ENCODE measurements at places on chromosomes 16 and 17. TPM values are rescaled to one million over a fixed set of nuclear protein-coding genes. Genes with fewer than 3 reads are reported as not detected.

VPS9D1 gene
- 7.3 TPM for total RNA-seq

GRCh38 chr17:44997733-44998520 is 29.8 kb upstream of the C1QL1 start:
- no peak for DNase-seq

GRCh38 chr17:42142371-42142896 is 12.4 kb downstream of the RAB5C start:
- no peak for DNase-seq

GRCh38 chr16:53433509-53433908 is 762 bp upstream of the RBL2 start:
- DNase-seq = no peak

C17orf78 gene
- not detected for total RNA-seq

DNA sequence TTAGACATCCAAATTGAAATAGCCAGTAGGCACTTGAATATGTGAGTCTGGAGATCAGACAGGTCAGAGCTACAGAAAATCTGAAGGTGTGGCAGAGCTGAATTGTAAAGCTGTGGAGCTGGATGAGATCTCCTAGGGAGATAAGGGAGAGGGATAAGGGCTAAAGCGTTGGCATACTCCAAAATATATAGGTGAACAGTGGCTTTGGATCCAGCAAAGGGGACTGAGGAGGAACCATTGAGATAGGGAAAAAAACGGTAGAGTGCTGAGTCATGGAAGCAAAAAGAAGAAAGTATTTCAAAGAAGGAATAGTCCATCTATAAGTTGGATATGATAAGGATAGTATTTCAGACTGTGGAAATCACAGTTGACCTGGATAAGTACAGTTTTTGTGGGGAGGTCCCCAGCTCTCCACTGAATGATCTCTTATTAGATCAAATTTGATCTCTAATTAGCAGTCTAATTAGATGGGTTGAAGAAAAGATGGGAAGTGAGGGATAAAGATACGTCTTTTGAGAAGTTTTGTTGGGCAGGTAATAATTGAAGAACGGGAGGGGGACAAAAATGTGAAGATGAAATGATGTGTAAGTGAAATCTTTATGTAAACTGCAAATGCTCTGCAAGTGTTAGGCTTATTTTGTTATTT is 587 bp upstream of the DBF4B start:
- no peak for DNase-seq

DNA sequence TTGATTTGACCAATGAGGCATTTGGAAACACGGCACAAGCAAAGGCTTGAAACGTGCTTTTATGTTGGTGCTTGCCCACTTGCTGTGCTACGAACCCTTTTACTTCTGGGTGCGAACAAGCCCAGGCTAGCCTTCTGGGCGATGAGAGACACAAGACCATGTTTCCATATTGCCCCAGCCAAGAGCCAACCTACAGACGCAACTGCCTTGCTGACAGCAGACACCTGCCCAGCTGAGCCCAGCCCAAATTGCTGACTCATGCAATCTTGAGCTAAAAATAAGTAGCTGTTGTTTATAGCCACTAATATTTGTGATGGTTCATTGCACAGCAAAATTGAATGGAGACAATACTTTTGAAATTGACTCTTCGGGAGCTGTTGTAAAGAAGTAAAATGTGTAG is 464.5 kb downstream of the WWOX start:
- no peak for DNase-seq

TSPAN10 gene
- not detected for total RNA-seq

DNA sequence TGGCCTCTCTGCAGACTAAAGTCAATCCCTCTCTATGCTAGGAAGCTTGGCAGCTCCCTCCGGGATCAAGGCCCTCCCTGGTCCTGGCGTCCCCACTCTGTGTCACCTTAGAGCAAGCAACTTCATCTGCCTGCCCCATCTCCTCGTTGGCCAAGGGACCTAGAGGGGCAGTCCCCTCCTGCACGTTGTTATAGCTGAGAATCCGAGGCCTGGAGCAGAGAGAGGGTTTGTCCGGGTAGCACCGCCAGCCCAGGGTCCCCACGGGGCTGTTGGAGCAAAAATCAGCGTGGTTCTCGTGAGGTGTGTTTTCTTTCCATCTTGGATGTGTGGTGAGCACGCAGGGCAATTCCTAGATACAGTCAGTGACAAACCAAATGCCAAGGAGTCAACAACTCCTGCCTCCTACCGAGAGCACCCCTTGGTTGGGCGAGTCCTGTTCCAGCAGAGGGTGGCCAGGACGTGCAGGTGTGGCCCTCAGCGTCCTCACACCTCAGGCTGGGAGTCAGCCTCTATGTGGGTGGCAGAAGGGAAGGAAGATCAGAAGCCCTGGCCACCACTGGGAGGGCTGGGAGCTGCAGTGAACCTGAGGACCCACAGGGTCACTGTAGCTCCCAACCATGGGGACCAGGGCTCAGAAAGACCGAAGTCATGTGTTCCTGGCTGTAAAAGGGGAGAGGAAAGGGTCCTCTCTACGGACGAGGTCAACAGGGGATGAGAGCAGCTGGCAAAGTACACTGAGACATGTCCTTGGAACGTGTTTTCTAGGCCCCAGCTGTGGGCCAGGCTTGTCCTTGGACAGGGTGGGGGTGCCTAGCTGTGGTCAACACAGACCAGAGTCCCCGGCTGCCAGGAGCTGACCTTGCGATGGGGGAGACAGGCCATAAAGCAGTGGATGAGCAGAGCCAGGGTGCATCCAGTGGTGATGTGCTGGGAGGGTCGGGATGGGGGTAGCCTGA is 85.6 kb upstream of the CIBAR2 start:
- no peak for DNase-seq

MYH13 gene
- total RNA-seq = not detected

GRCh38 chr17:51188271-51188833 is 22.1 kb downstream of the NME2 start:
- DNase-seq = no peak

DNA sequence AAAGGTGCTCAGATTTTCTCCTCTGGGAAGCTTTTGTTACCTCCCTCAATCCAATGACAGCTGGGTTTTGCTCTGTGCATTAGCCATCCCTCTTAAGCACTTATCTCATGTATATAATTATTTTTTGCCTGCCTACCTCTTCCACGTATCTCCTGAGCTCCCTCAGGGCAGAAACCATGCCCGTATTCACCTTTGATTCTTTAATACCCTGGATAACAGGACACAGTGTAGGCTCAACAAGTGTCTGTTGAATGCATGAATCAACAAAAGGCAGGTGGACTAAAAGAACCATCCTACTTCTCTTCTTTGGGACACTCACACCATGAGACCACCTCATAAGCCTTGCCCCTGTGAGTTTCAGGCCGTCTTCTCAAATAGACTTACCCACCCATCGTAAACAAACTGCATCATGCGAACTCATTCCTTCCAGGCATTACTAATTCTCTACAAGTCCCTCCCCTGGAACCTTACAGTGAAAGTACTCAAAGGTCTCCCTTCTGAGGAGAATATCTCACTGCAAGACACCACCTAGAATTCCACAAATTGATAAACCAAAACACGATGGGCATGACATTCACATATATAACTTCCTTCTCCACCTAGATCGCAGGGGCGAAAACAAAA is 3.2 kb downstream of the ARHGAP17 start:
- DNase-seq = no peak

GRCh38 chr17:33463887-33464286 is 170.8 kb upstream of the ASIC2 start:
- DNase-seq = no peak

- no peak for DNase-seq
These were observed 2.7 kb upstream of the CAPNS2 start for GRCh38 chr16:55563797-55564196.

DNA sequence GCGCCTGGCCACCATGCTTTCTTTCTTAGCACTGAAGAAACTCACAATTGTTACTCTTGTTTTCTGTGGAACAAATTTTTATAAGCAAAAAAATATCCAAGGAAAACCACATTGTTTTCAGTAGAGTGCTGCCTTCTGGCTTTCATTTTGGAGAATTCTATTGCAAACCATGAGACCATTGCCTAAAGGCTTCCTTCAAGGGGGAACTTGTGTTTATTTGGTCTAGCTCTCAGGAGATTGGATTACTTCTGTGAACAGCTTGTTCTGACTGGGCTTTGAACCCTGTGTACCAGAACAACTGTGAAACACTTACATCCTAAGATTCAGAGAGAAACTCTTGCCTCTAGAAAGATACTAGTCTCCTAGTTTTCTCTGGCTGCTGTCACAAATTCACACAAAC is 32.1 kb downstream of the TOM1L1 start:
- no peak for DNase-seq

RNF227 gene
- total RNA-seq = 5.8 TPM

GRCh38 chr16:49706620-49707355 is 149.1 kb downstream of the ZNF423 start:
- DNase-seq = no peak

TMEM238L gene
- total RNA-seq = not detected

DNA sequence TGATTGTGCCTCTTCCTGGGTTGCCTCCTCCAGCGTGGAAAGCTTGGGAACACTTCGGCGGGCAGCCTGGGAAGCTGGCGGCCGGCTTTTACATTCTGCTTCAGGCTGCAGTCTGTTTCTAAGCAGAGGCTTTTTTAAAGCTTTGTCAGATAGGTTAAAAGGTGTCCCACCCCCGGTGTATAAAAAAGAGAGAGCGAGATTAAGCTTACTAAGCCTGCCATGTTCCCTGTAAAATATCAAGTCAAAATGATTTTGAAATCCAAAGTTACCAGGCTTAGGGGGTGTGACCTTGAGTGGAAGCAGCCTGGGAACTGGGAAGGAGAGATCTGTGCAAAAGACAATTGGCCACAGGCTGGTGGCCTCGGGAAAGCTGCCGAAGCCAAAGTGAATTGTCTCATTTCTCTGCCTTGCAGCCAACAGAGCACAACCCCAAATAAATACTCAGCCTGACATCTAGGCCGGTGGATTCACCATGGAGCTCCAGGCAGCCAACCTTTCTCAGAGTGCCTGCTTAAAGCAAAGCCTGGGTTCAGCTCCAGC is 254.5 kb downstream of the FTO start:
- no peak for DNase-seq

DNA sequence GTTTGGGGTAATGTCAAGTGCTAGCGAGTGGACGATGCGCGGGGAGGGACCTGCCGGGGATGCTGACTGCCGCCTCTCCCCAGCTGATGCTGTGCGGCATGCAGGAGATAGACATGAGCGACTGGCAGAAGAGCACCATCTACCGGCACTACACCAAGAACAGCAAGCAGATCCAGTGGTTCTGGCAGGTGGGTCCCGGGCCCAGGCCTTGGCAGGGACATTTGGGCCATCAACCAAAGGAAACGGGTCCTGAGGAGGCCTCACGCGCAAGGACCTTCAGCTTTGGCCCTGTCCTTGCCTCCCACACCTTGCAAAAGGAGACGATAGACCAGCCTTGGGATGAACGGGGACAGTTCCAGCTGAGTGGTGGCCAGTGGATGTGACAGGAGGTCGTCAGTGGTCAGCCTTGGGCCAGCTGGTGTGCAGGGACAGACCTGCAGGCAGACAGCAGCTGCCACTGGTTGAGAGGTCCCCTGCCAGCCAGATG is 13.6 kb upstream of the CLEC18A start:
- no peak for DNase-seq

TMIGD1 gene
- not detected for total RNA-seq

DNA sequence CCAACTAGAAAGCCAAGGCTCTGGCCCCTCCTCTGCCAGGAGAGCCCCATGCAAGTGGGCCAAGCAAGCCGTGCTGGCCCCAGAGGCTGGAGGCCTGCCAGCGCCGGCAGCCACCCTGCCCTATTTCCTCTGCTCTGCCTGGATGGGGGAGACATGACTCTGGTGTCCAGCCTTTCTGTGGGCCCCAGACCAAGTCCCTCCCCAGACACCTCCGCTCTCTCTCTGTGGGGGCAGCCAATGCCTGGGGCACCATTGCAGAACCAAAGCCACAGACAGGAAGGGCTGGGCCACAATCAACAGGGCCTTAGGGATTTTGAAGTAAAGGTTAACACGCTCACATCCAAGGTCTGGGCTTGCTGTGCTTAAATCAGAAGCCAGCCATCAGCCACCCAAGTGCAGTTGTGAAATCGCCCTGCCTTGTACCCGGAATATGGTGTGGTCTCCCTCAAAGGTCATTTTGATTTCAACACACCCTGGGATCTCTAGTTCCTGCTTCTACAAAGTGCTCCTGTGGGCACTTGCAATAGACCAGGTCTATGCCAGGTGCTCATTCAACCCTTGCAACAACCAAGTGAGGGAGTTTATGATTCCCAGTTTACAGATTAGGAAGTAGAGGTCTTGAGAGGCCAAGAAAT is 63.5 kb upstream of the TEX2 start:
- DNase-seq = peak; percentile 97

DNA sequence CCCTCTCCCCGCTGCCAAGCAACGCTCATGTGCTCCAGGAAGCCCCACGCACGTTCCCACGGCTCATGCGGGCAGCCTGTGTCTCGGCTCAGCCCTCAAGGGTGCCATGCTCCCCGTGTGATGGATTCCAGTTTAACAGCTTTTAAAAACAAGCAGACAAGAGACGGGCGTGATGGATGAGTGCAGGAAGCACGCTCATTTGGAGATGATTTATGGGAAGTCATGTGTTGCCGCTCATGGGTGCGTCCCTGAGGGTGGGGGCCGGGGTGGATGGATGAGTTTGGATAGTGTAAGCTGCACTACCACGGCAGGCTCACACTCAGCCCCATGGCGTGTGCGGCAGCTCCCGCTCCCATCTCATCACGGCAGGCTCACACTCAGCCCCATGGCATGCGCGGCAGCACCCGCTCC is 132.8 kb downstream of the RBFOX3 start:
- DNase-seq = no peak

KRTAP4-6 gene
- total RNA-seq = not detected

DNA sequence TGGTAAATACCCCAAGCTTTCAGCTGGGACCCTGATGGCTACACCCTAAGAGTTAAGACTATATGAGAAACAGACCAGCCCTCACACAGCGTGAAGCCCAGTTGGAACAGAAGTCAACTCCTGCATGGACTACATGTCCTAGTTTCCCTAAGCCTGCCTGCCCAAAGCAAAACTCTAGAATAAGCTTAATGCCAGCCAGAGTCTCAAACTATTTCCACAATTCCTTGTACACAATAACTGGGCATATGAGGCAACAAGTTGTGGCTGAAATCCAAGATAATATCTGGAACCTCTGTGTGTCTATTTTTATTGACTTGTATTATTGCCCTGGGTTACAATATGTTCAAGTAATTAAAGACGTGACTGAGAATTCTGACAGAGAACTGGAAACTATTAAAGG is 19.4 kb downstream of the MYH10 start:
- no peak for DNase-seq
